ENCODE measurements at places on chromosomes 6 and 20.

DNA sequence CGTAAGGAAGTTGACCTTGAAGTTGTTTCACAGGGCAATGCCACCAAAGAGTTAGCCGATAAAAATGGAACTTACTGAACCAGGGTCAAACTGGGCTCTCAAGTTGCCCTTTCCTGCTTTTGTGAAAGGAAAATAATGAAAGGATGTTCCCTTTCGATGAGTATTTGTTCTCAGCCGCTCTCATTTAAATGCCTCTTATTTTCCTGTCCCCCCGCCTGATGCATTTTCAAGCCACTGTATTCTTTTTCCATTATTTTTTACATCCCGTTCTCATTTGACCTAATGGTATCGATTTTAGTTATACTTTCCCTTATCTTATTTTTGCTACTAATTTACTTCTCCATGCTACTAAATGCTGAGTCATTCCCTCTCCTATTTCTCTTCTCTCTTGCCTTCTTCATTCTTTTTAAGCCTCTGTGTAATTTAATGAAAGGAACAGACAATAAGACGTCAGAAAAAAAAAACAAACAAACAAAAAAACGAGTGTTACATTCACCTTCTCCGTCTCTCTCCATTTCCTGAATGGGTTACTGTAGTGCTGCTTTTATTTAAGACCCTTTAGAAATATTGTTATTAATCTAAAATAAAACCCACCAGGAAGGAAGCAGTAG is 655 bp upstream of the NDUFAF4 start:
- no peak for DNase-seq

DNA sequence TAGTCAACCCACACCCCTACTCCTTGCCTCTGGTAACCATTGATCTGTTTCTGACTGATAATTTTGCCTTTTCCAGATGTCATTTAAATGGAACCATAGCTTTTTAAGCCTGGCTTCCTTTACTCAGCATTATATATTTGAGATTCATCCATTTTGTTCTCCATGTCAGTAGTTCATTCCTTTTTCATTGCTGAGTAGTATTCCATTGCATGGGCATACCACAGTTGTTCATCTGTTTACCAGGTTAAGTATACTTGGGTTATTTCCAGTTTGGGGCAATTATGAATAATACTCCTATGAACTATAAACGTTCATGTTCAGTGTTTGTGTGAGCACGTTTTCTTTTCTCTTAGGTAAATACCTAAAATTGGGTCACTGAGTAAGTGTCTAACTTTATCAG is 25.1 kb downstream of the FGD2 start:
- no peak for DNase-seq

DNA sequence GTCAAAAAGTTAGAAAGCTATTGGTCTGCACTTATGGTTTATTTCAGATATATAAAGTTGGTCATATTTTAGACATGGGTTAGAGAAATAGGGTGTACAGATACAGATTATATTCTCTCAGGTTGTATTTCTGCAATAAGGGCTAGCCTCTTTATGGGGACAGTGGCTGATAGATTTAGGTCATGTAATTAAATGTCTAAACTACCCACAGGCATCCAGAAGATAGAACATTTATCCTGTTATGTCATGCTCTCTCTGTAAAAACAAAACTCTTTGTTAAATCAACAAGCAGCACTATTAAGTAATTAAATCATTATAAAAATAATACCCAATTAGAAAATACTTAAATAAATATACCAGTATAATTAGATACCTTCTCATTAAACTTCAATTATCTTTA is 612.6 kb upstream of the CITED2 start:
- DNase-seq: no peak

DNA sequence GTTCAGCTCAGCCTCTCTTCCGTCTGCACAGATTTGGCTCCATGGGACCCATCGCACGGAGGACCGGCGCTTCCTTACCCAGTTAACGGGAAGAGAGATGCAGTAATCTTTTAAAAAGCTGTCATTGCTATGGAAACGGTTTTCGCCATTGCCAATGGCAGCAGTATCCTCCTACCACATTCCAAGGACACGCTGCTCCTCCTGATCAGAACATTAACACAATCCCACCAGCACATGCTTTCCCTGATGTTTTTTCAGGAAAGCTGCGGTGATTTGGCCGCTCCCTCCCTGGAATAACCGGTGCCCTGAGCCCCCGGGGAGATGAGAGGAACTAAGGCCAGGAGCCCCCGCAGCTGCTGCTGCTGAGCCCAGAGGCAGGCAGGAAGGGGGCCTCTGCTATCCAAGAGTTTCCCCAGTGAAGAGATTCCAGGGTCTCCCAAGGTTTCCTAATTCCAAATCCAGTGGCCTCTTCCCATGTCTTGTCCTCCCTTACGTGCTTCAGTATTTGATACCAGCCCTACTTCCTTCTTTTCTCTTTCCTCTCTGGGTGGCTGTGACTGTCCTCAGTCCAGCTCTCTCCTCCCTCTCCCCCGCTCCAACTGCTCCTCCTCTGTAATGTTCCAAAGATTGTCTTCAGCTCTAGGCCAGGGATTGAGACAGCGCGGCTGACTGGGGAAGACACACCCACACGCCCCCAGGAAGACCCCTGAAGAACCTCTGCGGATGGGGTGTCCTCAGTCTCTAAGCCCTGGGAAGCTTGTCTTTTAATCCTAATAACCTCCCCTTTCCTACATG is 2.6 kb downstream of the BNIP5 start:
- no peak for DNase-seq

- no peak for DNase-seq
Observed at GRCh38 chr6:88179692-88180091, 13.5 kb upstream of the CNR1 start.

- DNase-seq: no peak
Observed at GRCh38 chr6:136593748-136594490, 43.7 kb upstream of the MAP7 start.

- no peak for DNase-seq
Observed at GRCh38 chr6:81465859-81466258, 286.6 kb downstream of the TENT5A start.

GRCh38 chr6:31621991-31622390 is 1.5 kb downstream of the PRRC2A start:
- DNase-seq: no peak

DNA sequence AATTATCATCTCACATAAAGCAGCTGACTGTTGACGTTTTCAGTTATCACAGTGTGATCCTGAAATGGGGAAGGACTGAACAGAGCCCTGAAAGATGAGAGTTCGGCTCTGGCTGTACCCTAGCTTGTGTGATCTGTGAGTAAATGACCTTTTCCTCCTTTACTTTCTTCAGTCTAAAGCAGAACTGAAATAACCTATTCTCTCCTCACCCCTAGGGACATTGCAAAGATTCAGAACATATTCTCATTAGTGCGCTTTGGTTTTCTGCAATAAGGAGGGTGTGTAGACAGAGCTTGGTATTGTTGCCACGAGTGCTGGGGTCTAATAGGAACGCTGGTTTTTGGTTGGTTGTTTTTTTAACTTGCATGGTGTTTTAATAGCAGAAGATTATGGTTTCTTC is 16.7 kb downstream of the FARS2 start:
- DNase-seq: no peak

GRCh38 chr6:90719321-90720195 is 132.7 kb upstream of the MAP3K7 start:
- no peak for DNase-seq

DNA sequence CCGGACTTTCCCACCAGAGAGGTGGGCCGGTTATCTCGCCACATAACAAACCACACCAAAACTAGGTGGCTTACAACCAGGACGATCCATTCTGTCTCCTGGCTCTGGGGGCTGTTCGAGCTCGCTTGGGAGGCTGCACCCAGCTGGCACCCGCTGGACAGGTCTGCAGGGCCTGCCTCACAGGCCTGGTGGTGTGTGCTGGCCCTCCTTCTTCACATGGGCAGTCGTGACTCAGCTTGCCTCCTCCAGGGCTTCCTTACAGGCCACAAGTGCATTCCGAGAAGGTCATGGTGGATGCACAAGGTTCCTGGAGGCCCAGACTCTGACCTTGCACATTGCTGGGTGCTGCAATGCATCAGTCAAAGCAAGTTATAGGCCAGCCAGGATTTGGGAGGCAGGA is 34.2 kb downstream of the FOXF2 start:
- no peak for DNase-seq

- no peak for DNase-seq
Observed at GRCh38 chr6:41779336-41779735, 364 bp downstream of the FRS3 start.

DNA sequence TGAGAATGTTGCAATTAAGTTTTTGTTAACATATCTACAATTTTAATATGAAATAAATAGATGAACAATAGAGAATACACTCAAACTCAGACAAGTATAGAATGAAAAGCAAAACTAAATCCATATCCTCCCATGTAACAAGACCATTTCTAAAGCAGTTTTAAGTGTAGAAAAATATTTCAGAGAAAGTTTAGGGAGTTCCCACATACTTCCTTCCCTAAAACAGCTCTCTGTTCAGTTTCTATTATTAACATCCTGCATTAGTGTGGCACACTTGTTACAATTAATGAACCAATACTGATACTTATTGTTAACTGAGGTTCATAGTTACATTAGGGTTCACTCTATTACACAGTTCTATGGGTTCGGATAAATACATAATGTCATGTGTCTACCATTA is 38.4 kb downstream of the HLA-DRB5 start:
- no peak for DNase-seq

DNA sequence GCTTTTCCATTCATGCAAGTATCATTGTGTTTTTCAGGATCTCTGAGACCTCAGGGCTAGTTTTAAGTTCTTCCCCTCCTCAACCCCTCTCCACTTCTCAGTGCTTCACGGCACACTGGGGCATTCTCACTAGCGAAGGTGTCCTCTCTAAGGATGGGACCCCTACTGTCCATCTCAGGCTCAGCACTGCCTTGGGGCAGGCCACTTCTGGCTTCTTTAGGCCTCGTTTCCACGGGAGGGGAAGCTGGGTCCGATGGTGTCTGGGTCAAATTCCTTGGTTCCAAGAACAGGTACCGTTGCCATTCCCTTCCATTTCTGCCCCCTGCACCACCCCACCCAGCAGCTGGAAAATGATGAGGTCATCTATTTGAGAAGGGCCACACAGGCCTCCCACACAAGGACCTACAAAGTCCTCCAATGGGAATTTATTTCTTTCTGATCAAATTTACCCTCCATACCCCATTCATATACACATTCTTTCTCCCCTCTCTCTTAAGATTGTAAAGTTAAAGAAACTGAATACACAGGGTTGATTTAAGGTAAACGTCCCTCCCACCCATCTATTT is 17.2 kb downstream of the GNAS start:
- no peak for DNase-seq

- DNase-seq: no peak
Observed at GRCh38 chr6:6803180-6803977, 214.9 kb downstream of the LY86 start.

- DNase-seq: no peak
Observed at GRCh38 chr20:10735195-10735949, 61.6 kb upstream of the JAG1 start.

- DNase-seq: no peak
Observed at GRCh38 chr6:139600343-139600742, 225.9 kb upstream of the CITED2 start.

- DNase-seq: no peak
Observed at GRCh38 chr6:35231563-35231962, 17.8 kb downstream of the SCUBE3 start.

DNA sequence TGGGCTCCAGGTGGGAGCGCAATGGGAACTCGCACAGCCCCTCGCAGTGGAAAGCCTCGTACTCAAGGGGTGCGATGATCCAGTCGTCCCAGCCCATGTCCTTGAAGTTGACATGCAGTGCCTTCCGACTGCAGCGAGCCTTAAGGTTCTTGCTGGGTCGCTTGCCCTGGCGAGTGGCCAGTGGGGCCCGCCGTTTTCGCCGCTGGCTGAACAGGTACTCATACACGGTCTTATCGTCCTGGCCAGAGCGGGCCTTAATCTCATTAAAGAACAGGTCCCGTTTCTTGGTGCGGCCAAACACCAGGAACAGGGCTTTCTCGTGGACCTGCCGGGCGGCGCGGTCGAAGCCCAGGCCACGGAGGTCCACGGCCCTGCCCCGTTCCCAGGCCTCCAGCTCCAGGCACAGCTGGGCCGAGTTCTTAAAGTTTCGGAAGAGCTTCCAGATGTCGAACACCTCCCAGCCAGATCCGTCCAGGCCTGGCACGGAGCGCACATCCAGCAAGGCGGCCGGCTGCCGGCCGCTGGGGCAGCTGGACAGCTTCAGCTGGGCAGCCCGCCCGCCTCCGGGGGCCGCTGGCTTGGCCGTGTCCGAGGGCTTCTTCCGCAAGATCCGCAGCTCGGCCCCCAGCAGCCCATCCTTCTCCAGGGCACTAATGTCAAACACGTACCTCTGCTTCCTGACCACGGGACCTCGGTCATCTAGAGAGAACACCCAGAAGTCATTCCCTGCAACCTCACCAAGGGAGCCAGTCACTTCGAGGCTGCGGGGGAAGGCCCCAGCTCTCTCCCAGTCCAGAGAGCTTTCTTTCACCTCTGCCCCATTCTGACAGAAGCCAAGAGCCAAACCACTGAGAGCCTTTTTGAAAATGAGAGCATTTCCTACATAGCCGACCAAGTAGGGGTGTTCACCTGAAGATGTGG is 3.7 kb downstream of the GDF5 start:
- peak; percentile 41 for DNase-seq

DNA sequence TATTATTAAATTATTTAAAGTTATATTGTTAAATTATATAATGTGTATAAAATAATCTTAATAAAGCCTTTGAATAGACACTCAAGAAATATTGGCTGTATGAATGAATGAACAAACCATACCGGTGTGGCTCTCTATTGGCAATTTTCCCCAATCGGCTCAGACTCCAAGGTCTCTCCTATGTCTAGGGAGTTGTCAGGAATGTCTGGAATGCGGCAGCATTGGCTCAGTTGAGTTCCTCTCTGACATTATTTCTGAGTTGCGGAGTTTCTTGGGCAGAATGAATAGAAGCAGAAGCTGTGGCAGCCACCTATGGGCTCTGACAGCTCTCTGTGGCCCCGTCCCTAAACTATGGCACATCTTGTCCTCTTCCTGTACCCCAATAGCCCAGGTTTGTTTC is 111.0 kb downstream of the SOBP start:
- DNase-seq: peak; percentile 32

- DNase-seq: no peak
Observed at GRCh38 chr6:150354754-150355571, 13.8 kb upstream of the IYD start.

- DNase-seq: no peak
Observed at GRCh38 chr6:145199961-145200360, 535.4 kb downstream of the EPM2A start.

DNA sequence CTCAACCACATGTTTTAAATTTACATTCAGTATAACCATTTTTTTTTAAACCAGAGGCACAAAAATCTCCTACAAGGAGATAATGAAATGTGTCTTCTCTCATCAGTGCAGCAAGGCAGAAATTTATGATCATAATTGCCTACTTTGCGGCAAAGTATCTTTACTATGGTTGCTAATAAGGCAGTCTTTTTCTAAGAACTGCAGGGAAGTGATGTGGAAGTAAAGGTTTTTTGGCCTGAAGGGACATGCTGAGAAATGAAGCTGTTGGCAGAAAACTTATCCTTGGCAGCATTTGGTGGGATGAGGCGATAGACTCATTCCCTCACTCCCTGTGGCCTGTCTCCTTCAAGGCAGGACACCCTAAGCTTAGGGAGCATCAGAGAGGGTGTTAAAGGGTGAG is 48.7 kb downstream of the SCGN start:
- DNase-seq: no peak
